ENCODE measurements at places on chromosomes 4 and X.

DNA sequence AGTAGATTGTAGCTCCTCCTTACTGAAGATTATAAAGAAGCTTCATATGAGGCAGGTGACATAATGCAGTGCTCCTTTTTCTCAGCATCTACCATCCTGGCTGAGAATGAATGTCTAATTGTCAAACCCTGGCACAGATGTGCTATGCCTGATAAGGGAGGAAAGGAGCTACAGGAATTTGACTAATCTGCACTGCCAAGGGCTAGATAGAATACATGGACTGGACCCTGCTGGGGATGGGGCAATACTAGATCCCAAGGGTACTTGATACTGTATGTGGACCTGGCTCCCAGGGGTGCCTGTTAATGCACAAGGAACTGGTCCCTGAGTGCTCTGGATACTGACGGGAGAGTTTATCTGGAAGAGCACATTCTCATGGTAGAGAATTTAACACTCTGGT lies 362.2 kb upstream of the EMCN start:
- no peak for DNase-seq

DNA sequence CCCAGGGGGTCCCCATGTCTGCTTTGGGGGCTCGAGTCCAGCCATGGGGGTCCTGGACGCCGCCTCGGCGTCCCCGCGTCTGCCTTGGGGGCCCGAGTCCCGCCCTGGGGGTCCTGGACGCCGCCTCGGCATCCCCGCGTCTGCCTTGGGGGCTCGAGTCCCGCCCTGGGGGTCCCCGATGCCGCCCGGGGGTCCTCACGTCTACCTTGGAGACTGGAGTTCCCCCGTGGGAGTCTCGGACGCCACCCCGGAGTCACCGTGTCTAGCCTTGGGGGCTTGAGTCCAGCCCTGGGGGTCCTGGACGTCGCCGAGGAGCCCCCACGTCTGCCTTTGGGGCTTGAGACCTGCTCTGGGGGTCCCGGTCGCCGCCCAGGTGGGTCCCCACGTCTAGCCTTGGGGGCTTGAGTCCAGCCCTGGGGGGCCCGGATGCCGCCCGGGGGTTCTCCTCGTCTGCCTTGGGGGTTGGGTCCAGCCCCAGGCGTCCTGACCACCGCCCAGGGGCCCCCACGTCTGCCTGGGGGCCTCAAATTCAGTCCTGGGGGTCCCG lies 1.1 kb upstream of the GTPBP6 start:
- DNase-seq, result no peak

- DNase-seq, result no peak
These were observed 38.7 kb upstream of the JADE1 start for GRCh38 chr4:128770807-128771206.

GRCh38 chrX:78327370-78328086 lies at the start of gene CYSLTR1:
Gene CYSLTR1, minus strand, starts transcription at chrX:78327611. Its CDS starts 53,865 bp downstream, at chrX:78273746.
- no peak for DNase-seq

- DNase-seq, result peak; percentile 94
These were observed 1.8 kb downstream of the SEPTIN6 start for GRCh38 chrX:119690921-119691716.

GRCh38 chrX:135497736-135498135 lies 22.7 kb upstream of the INTS6L start:
- no peak for DNase-seq

DNA sequence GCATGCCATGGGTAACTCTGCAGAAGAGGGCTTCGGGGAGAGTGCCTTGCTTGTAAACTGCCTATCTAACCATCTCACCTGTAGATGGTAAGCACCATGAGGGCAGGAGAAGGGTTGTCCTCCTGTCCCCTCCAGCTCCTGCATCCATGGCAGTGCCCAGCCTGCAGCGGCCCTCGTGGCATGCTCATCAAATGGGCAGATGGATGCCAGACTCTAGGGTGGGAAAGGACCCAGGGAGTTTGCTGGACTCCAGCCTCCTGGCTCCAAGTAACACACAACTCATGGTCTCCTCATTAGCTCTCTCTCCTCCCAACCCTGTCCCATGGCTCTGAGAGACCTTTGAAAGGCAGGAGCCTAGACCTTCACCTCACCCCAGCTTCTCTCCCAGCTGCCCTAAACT lies 29.7 kb upstream of the CRMP1 start:
- no peak for DNase-seq

GRCh38 chr4:173490817-173491528 lies 39.1 kb downstream of the HAND2 start:
- no peak for DNase-seq

DNA sequence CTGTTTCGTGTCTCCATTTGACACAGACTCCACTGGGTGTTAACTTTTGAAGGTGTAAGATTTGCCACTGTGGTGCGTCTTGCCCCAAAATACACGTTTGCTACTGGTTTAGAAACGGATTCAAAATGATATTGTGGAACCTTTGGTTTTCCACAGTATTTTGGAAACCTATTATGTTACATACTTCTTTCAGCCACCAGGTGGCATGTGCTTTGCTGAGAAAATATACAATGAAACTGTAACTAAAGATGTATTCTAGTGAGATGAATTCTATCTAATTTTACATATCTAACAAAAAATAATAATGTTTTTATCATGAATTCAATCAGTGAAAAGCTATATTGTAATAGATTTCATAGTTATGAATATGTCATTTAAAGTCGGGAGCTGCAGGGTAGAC lies 28.4 kb upstream of the SLITRK4 start:
- DNase-seq, result peak; percentile 1

DNA sequence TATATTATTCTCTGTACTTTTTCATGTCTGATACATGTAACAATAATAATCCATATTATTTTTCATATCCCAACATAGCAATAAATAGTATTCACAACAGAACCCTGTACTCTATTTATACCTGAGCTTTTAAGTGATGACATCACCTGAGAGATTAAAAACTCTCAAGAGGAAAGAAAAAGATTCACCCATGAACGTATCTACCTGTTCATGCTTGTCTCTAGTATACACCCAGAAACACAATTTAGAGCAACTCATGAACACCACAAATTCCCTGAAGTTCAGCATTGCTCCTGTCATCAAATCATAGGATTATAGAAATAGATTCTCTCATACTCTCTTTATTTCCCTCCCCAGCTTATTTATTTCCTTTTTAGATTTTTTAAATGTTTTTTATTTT lies 185.9 kb downstream of the GABRB1 start:
- DNase-seq, result no peak

- no peak for DNase-seq
These were observed 22.9 kb upstream of the CASK start for GRCh38 chrX:41946235-41946634.

DNA sequence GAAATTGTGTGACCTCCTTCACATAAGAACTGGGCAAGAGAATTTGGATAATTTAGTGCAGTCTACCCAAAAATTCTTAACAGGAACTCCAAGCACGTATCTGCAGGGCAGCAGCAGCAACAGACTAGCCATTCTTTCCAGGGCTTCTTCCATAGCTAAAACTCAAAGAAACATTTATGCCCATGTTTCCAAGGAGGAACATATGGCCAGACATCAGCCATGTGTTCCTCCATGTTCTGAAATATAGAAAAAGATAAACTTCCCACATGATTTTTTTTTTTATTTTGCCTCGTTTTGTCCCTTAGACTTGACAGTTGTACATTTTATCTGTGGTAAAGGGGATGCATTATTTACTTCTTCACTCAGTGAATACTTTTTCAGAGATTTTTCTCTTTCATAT lies 27.6 kb upstream of the CYBB start:
- no peak for DNase-seq

- no peak for DNase-seq
These were observed 47.6 kb downstream of the CCNG2 start for GRCh38 chr4:77204621-77205020.

GRCh38 chr4:108291137-108291536 lies 122.4 kb upstream of the LEF1 start:
- DNase-seq, result no peak

DNA sequence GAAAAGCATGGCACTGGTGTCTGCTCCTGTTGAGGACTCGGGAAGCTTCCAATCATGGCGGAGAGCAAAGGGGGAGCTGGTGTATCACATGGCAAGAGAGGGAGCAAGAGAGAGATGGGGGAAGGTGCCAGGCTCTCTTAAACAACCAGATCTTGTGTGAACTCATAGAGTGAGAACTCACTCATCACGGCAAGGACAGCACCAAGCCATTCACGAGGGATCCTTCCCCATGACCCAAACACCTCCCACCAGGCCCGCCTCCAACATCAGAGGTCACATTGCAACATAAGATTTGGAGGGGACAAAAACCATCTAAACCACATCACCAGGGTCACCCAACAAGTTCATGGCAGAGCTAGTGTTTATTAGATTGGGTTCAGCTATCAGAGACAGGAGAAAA lies 218.7 kb upstream of the BCOR start:
- no peak for DNase-seq

All from CD4-positive, CD25-positive, alpha-beta regulatory T cell (primary cell).